ENCODE measurements at places on chromosomes 3 and 15. TPM values are rescaled to one million over a fixed set of nuclear protein-coding genes. Genes with fewer than 3 reads are reported as not detected.
A peak's percentile ranks its signal among the peaks of the same experiment; 100 is the strongest.

The PLIN1 gene
- total RNA-seq = 8.1 TPM

The SMAD3 gene
- 38.5 TPM for total RNA-seq

The LACTB gene
- total RNA-seq = 19.8 TPM

The TLE3 gene
- total RNA-seq = 77.6 TPM

The CYP1A1 gene
- not detected for total RNA-seq

The CP gene
- total RNA-seq = 5.7 TPM

The CILP gene
- total RNA-seq = 2.7 TPM

The C2CD4A gene
- total RNA-seq = 0.29 TPM

The AMT gene
- 15.8 TPM for total RNA-seq

The KLHL40 gene
- not detected for total RNA-seq

The FGF7 gene
- 2.6 TPM for total RNA-seq

The LXN gene
- 48.9 TPM for total RNA-seq

The ADIPOQ gene
- 1.3 TPM for total RNA-seq

The ZCWPW2 gene
- 0.90 TPM for total RNA-seq

- DNase-seq = no peak
These were observed 135.4 kb downstream of the MCTP2 start for GRCh38 chr15:94366781-94367180.

GRCh38 chr3:193640728-193641439 is 47.9 kb downstream of the OPA1 start:
- no peak for DNase-seq

GRCh38 chr3:52321481-52321880 is 5.4 kb downstream of the DNAH1 start:
- no peak for DNase-seq

GRCh38 chr3:177405191-177405672 is 207.9 kb upstream of the TBL1XR1 start:
- no peak for DNase-seq

GRCh38 chr3:32780071-32780734 is 37.6 kb upstream of the TRIM71 start:
- no peak for DNase-seq

- DNase-seq = no peak
These were observed 20.4 kb downstream of the COLQ start for GRCh38 chr3:15501126-15501525.

DNA sequence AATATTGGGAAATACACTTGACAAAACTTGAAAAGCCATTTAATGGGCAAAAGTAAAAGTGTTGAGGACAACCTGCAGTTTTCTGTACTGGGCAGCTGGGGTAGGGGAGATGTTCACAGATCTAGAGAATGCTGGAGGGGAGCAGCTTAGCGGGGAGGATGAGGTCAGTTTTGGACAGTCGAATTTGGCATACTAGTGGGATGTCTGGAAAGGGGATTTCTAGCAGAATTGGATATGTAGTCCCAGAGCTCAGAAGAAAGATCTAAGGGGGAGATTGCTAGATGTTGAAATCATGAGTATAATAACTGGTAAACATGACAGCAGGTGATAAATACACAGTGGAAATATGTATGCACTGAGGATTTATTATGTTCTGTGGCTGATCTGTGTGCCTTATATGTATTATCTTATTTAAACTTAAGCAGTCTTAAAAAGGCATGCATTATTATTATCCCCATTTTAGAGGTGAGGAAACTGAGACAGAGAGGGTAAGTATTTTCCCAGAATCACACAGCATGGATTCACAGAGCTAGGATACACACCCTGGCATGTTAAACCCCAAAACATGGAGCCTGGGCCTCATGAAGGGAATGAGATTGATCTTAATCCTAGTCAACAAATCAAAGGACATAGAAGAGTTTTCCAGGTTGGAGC is 42.7 kb downstream of the TLNRD1 start:
- DNase-seq = no peak

DNA sequence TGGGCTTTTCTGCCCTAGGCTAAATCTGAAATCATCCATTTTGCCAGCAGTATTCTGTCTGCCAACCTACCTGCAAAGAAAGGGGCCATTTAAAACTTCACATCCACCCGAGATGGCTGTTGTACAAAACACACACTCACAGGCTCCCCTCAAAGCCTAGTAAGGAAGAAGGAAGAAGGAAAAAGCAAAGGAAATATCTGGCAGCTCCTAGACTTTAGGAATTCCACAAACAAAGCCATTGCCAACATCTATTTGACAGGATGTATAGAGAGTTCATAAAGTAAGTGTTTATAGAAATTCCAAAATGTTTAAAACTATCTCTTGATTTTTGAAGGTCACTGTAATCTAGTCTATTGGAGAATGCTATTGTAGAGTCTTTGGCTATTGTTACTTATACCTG is 91.9 kb upstream of the THBS1 start:
- no peak for DNase-seq

GRCh38 chr3:119279101-119279554 is 15.1 kb upstream of the ARHGAP31 start:
- peak; percentile 44 for DNase-seq

DNA sequence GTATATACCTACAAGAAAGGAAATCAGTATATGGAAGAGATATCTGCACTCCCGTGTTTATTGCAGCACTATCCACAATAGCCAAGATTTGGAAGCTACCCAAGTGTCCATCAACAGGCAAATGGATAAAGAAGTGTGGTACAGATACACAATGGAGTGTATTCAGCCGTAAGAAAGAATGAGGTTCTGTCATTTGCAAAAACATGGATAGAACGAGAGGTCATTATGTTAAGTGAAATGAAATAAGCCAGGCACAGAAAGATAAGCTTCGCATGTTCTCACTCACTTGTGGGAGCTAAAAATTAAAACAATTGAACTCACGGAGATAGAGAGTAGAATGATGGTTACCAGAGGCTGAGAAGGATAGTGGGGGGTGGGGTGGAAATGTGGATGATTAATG is 53.1 kb downstream of the FAM81A start:
- no peak for DNase-seq

DNA sequence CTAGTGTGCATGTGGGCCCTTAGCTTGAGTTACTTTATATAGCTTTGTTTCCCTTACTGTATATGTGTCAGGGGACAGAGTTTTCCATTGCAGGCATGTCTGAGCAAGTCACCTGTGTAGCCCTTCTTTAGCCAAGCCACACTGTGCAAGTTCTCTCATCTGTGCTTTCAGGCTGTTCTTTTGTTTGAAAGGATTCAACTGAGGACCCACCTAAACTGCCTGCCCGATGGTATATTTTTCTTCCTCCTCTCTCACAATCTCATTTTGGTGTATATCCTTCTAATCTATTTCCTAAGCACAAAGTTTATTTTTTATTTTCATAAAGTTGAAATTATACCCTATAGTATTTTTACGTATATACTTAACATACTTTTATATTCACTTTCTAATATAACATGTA is 260.1 kb upstream of the ARL6 start:
- no peak for DNase-seq

DNA sequence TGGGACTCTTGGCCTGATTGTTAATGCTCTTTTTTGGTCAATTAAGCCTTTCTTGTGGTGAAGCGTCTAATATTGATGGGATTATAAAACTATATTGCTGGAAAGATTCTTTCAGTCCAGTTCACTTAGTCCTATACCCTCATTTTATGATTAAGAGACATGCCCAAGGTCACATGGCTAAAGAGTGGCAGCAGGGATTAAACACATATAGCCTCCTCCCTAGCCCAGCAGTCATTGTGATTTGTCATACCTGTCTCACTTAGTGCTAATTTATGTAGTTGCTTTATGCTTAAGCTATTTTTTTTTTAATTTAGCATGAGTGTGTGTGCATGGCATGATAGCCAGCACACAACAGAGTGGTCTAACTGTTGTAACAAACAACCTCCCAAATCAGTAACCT is 9.5 kb downstream of the PARP14 start:
- DNase-seq = no peak

GRCh38 chr3:52429031-52429430 is 15.9 kb downstream of the SEMA3G start:
- no peak for DNase-seq

GRCh38 chr3:156617781-156618180 is 56.6 kb upstream of the TIPARP start:
- DNase-seq = no peak

DNA sequence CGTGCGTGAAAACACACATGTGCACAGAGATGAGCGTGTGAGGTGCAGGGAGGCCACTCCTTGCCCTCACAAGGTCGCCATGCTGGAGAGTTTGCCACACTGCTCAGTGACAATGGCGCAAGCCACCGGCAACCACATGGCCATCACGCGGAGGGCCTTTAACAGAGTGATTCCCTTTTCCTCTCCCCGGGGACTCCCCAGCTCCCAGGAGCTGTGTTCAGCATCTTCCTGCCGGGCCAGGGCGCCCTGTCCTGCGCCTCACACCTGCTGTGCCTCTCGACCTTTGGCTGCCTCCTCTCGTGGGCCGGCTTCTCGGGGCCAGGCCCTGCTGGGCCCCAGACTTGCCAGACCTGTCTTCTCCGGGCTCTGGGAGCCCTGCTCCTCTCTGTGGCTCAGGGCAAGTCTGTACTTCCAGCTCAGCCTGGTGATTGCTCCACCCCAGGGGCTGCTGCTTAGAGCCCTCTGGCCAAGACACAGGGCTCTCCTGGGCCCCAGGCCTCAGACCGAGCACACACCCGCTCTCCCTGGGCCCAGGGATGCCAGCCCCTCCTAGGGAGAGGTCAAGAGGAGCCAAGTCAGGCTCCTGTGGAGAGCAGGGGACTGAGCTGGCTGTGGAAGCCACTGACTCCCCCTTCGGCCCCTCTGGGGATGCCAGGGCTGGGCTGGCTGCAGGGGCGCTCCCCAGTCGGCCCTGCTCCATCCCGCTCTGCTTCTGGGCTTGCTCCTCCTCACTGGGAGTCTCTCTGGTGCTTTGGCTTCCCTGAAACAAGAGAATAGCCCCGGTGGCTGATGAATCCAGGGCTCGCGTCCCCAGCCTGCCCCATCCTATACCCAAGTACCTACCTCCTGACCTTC is 5.6 kb downstream of the CCDC9B start:
- no peak for DNase-seq

DNA sequence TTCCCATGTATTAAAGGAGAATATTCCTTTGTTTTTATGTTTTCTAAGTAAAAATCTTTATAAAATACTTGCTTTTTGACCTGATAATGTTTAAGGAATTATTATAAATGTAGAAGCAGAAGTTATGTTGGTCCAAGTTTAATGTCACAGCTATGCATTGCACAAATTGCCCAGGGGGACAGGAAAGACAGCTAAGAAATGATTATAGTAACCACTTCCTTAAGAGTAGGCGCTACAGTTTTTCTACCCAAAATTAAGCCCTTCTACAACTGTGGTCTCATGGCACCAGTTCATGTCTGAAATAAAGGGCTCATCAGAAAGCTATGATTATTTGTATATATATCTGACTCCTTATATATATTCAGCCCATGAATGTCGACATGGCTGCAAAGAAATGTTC is 176.4 kb downstream of the GBE1 start:
- no peak for DNase-seq

GRCh38 chr15:45714590-45715488 is 80.0 kb downstream of the SQOR start:
- DNase-seq = peak; percentile 67

- no peak for DNase-seq
These were observed 336.1 kb downstream of the GBE1 start for GRCh38 chr3:81425198-81425868.

DNA sequence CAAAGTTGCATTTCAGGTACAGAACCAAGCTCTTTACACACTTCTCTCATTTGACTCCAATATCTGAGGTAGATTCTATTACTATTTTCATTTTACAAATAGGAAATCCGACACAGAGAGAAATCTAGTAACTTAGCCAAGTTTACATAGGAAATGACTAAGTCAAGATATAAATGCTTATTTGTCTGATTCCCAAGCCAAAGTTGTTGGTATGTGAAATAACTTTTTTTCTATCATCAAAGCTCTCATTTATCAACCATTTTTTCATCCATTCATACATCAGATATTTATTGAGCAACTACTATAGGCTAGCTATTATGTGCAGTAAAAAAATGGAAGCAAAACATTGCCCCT is 89.2 kb upstream of the MITF start:
- no peak for DNase-seq

DNA sequence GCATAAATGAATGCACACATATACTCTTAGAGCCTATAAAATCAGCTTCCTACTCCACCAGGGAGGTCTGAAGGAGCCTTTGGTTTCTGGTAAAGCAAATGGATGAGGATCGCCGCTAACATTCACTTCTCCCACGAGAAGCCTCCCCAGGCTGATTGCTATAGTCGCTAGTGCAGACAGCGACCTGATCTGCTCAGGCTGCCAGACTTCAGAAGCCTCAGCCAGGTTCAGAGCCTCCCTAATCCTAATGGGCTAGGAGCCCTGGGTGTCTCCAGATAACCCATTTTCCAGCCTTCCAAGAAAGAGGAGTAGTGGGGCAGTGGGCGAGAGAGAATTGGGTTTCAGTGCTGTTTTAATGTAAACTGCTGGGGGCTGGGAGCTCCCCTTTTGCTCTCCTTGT is 35.4 kb downstream of the TPM1 start:
- DNase-seq = no peak

GRCh38 chr3:36650271-36650671 is 114.1 kb downstream of the DCLK3 start:
- DNase-seq = no peak

DNA sequence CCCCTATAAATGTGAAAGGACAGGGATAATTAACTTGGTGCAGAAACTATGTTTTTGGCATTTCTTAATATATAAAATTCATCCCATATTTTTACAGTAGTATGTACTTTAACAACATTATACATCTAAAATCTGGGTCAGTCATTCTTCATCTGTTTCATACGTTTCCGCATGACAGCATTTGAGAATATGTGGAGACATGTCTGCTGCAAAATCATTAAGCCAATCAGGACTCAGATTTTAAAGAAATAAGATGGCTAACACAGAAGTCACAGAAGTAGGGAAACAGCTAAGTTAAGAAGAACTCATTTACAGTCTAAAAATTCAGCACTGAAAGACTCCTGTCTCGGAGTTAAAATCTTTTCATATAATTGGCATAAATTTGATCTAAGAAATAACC is 200.4 kb downstream of the TAFA4 start:
- no peak for DNase-seq

- DNase-seq = no peak
These were observed 43.6 kb upstream of the PIAS1 start for GRCh38 chr15:68010361-68011153.

DNA sequence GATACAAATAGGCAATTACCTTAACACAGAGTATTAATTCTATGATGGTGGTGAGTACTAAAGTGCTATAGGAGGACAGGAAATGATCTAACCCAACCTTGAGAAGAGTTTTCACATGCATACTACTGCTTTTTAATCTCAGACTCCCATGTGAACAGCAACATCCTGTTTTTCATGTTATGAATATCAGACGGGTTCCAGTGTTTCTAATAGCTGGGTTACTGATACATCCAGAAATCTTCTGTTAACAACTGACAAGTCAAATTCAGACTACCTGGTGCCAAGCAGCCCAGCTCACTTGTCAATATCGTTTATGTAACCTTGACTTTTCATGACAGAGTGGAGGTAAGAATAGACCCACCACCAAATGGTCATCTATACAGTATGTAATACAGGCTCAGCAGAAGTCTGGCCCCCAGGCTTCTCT is 220.2 kb upstream of the COL8A1 start:
- no peak for DNase-seq

GRCh38 chr3:139394116-139394515 is 4.7 kb upstream of the COPB2 start:
- DNase-seq = no peak

- no peak for DNase-seq
These were observed 64.3 kb downstream of the NCEH1 start for GRCh38 chr3:172646439-172647015.

- no peak for DNase-seq
These were observed 483.0 kb upstream of the AGTR1 start for GRCh38 chr3:148214705-148215104.

- no peak for DNase-seq
These were observed 43.2 kb downstream of the RAF1 start for GRCh38 chr3:12620729-12621128.
